ENCODE measurements at places on chromosomes 2 and 18.

- DNase-seq = no peak
Observed at GRCh38 chr2:178247250-178247649, 52.9 kb downstream of the OSBPL6 start.

DNA sequence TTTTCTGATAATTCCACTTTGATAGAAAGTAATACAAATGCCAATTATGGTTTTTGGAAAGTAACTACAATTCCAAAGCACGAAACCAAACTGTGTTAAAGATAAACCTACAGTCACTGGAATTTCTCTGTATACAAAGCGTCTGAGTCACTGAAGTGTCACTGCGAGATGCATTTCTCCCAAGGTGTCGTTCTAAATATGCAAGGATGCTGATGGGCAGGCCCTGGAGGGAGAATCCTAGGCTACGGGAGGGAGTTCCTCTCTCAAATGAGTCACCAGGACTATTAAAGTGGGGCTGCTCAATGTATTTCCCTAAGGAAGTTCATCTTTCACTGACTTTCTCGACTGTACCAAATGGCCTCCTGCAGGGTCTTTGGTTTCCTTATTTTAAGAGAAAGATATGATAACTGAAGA, 163.8 kb upstream of the STK17B start:
- DNase-seq = no peak

DNA sequence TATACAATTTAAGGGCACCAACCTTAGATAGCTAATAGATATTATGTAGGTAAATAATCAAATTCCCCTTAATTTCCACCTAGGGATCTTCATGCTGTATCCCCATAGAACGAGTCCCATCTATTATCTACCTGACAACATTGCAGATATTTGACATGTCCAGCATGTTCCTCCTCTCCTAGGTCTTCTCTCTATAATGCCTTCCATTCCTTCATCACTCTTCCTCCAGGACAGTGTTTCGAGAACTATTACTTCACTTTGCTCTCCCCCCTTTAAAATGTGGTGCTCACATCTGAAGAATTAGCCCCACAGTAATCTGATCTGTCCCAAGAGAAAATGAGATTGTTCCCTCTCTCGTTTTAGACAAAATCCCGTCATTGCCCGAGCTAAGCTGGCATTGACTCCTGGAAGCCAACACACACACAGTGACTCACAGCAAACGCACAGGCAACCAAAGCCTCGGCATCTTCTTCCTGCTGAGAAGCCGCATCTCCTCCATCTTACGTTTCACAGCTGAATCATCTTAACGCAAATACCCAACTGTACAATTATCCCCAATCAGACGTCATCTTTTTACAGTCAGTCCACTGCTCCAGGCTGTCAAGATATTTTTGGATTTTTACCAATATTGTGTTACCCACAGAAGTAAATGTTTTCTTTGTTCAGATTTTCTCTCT, 162.9 kb upstream of the AGAP1 start:
- no peak for DNase-seq

DNA sequence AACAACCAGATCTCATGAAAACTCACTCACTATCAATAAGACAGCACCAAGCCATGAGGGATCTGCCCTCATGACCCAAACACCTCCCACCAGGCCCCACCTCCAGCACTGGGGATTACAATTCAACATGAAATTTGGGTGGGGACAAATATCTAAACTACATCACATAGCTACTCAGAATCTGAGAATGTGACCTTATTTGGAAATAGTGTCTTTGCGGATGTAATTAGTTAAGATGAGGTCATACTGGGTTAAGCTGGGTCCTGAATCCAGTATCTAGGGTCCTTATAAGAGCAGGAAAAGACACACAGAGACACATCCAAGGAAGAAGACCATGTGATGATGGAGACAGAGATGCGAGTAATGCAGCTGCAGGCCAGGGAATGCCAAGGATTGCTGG, 27.5 kb upstream of the REEP1 start:
- no peak for DNase-seq

- no peak for DNase-seq
Observed at GRCh38 chr2:134433979-134434378, 180.1 kb downstream of the MGAT5 start.

DNA sequence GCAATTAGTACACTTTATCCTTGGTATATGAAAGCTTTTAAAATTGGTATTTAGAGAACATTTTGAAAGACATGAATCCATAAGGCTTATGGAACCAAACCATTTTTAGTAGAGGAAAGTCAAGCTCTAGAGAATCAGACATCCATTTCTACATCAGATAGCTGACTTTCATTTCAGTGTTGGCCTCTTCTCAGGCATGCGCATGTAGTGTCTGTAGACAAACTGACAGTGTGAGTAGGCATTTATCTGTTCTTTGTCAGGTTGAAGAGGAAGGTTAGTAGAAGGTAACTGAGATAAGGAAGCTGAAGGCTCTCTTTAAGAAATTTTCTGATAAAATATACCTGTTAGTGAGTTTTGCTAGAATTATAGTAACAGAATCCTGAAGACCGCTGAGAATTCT, 221.9 kb upstream of the SIX3 start:
- no peak for DNase-seq

GRCh38 chr2:195368249-195369217, 288.5 kb upstream of the SLC39A10 start:
- no peak for DNase-seq

DNA sequence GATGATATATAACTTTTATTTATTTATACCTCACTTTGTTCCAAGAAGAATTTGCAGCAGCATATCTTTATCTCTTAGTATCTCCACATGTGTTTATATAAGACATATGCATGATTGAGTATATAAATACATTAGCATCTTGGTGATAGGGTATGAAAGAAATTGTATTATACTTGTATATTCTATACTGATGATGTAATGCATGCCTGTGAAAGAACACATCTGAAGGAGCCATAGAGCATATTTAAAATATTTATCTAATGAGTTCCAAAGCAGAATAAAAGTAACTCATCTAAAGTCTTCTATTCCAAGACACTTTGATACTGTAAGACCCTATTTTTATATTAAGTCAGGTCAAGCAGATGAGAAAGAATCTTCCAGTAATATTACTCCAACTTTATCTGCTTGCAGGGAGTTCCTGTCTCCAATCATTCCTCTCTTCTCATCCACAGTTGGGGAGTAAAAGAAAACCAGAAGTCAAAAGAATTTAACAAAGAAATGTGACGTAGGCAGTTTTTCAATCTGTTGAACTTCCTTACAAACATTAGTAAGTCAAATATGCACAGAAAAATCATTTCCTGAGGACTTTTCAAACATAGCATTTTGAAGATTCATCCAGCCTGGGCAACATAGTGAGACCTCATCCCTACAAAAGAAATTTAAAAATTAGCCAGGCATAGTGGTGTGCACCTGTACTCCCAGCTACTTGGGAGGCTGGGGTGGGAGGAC, 76.7 kb downstream of the DTNB start:
- DNase-seq = no peak

GRCh38 chr2:26634636-26635230, 6.4 kb downstream of the CIB4 start:
- no peak for DNase-seq

DNA sequence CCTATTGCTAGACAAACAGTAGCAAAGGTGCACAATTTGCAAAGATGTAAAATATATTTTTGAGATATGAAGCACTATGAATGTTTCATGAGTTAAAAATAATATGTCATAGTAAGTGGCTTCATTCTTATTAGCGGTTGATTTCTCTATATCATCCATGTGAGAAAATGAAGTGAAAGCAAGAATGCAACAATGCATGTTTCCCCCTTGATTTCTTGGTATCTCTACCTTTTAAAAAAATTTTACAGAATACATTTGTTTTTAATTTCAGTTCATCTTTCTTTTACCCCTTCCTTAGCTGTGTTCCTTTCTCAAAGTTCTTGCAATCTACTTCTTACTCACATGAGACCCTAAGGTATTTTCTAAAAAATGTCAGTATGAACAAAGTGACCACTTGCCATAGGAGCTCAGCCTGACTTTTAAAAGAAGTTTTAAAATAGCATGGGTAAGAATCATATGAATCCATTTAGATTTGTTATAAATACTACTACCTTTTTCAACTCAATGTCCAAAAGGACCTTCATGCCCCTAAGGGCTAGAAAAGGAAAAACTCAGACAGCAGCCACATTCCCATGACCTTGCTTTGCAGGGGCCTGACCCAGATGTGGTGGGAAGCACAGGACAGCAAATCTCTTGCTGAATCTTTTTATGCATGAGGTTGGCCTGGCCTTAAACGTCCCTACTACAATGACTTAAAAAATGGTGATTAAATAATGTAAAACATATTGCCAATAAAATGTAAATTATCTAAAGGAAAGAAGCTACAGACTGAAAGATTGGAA, 14.8 kb upstream of the SLC38A11 start:
- no peak for DNase-seq

DNA sequence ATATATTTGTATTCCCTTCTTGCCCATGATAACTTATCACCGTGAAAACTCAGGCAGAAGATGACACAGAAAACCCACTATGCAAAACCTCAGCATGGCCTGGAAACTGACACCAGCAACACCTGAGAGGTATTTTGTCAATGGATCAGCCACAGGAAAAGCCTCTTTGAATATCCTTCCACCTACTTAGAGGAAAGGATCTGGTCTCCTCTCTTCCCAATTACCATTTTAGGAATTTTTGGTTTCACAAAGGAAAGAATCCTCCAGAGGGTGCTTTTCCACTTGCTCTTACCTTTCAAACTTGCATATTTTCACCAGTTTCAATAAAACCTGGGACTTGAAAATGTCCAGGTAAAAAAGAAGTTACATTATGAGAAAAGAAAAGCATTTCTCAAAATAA, 20.0 kb upstream of the MEIS1 start:
- DNase-seq = no peak

GRCh38 chr18:11783716-11784331, 67.4 kb upstream of the CHMP1B start:
- no peak for DNase-seq

- DNase-seq = no peak
Observed at GRCh38 chr18:8726281-8726680, 20.9 kb downstream of the MTCL1 start.

DNA sequence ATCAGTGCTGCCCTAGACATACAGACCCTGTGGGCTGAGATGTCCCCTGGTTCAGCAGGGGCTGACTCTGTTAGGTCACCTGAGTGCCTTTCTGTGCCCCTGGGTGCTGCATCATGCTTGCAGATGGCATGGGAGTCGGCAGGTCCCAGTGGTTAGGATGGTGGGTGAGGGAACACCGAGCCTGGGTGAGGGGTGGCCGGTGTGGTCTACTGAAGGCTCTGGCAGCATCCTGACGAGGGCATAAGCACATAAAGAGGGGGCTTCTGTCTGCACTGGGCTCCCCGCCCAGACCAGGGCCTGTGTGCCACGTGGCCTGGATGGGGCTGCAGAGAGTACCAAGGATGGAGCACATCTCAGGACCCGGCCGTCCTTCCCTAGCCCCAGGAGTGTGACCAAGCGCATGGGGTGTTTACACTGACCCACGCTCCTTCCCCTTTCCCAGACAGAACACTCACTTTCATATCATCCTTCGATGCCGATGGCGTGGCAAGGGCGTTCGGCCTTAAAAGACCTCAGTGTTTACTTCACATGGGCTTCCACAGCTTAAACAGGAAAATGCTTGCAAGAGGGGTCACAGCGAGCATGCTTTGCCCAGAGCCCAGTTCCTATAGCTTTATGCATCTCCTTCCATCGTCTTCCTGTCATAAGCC, 115.1 kb downstream of the STPG4 start:
- DNase-seq = no peak

DNA sequence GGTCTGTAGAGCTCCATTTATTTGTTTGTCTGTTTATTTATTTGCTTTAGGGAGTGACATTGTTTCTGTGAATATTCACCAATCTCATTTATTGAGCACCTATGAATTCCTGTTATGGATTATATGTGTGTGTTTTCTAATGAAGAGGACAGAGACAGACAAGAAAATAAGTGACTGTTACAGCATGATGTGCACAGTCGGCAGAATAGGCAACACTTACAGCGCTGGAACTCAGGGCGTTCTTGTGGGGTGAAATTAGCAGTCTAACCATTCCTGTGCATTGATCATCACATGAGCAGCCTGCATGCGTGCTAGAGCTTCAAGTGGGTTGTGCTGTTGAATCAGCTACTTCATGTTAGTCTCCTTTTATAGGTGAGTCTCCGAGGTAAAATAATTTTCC, 960.7 kb downstream of the SLC4A3 start:
- DNase-seq = no peak

GRCh38 chr2:179581605-179582004, 279.8 kb downstream of the ZNF385B start:
- DNase-seq = no peak

DNA sequence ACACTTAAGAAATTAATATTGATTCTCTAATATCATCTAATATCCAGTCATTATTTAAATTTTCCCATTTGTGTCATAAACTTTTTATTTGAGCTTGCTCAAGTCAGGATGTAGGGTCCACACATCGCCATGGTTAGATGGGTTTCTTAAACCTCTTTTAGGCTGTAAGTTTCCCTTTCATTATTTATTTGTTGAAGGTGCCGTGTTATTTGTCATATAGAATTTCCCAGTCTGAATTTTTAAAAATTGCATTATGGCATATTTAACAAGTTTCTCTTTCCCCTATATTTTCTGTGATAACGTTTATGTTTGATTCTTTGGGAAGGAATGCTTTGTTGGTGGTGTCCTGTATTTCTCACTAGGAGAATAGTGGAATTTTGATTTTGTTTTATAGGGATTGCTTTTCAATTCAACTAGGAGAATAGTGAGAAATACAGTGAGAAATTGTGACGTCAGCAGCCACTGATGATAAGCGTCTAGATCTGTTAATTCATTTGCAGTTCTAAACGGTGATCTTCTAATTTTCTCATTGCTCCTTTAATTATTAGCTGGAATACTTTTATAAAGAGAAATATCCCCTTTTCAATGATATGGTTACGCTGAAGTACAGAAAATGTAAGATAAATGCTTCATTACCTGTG, 44.6 kb upstream of the AAK1 start:
- no peak for DNase-seq

- DNase-seq = no peak
Observed at GRCh38 chr2:143870696-143871095, 649.2 kb downstream of the ZEB2 start.

GRCh38 chr2:239595726-239596125, 194.9 kb upstream of the HDAC4 start:
- no peak for DNase-seq

GRCh38 chr2:223306371-223306770, 254.4 kb downstream of the KCNE4 start:
- DNase-seq = no peak

- DNase-seq = no peak
Observed at GRCh38 chr2:51424418-51424817, 392.5 kb upstream of the NRXN1 start.

- no peak for DNase-seq
Observed at GRCh38 chr2:59959944-59960343, 593.5 kb downstream of the BCL11A start.

DNA sequence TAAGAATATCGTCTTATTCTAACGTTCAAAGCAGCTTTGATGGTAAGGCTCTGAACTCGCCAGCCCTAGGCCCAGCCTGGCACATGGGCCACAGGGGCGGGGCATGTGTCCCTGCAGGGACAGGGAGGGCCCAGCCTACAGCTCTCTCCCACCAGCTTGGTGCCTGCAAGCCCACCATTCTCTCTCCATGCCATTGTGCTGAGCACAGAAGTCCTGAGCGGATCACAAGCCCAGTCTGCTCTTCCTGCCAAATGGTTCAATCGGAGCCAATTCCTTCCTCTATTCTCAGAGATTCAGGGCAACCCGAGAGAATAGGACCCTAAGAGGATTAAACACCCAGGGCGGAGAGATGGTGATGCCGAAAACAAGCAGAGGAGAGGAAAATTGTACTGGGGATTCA, 50.3 kb upstream of the APCDD1 start:
- DNase-seq = no peak

Measured in stimulated activated CD4-positive, alpha-beta T cell treated with anti-CD3 and anti-CD28 coated beads, TNF-alpha, amount 100 ng/mL, for 1 hour (primary cell).